Transverse colon (tissue), 4 donors: ENCODE measurements at places on chromosomes 2 and 18. TPM values are rescaled to one million over a fixed set of nuclear protein-coding genes. Genes with fewer than 3 reads are reported as not detected.

DNA sequence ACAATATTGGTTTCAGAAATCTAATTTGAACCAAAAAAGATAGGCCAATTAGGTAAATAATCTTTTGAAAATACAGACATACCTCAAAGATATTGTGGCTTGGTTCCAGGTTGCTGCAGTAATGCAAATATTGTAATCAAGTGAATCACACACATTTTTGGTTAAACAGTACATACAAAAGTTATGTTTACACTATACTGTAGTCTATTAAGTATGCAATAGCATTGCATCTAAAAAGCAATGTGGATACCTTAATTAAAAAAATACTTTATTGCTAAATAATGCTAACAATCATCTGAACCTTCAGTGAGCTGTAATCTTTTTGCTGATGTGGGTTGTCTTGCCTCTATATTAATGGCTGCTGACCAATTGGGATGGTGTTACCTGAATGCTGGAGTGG is 67.3 kb downstream of the KYNU start:
- no peak overlapping the region for H3K27ac ChIP-seq
- no peaks in the 10 kb centered on the region for H3K36me3 ChIP-seq
- no peaks in the 10 kb centered on the region for H3K4me1 ChIP-seq
- no peaks in the 10 kb centered on the region for H3K27me3 ChIP-seq
- no peak for DNase-seq
- H3K4me3 ChIP-seq: no peak overlapping the region

- no peaks in the 10 kb centered on the region for H3K4me1 ChIP-seq
- DNase-seq: no peak
Observed at GRCh38 chr2:185952100-185952499, 213.5 kb downstream of the FSIP2 start.

- H3K27ac ChIP-seq: no peak overlapping the region
- no peaks in the 10 kb centered on the region for H3K36me3 ChIP-seq
- no peak for DNase-seq
Observed at GRCh38 chr2:21841341-21841740, 717.6 kb downstream of the TDRD15 start.

- no peak overlapping the region for H3K27ac ChIP-seq
- H3K27me3 ChIP-seq: no peaks in the 10 kb centered on the region
- no peak overlapping the region for H3K4me3 ChIP-seq
- H3K36me3 ChIP-seq: no peaks in the 10 kb centered on the region
- peaks cover 9% of the 10 kb centered on the region for H3K4me1 ChIP-seq
- no peak for DNase-seq
Observed at GRCh38 chr2:27935026-27935425, 44.5 kb downstream of the BABAM2 start.

The CHRNG gene
- not detected for total RNA-seq

The CCDC68 gene
- 83.4 TPM for total RNA-seq
